Prostate gland (tissue), 2 donors: ENCODE measurements at places on chromosomes 4 and X. TPM values are rescaled to one million over a fixed set of nuclear protein-coding genes. Genes with fewer than 3 reads are reported as not detected.

The CT45A2 gene
- not detected for total RNA-seq

The UGT2B10 gene
- not detected for total RNA-seq

The EDA gene
- total RNA-seq, result 10.1 TPM

The NLGN3 gene
- total RNA-seq, result 1.4 TPM

The TCEAL5 gene
- not detected for total RNA-seq

The MFAP3L gene
- total RNA-seq, result 32.2 TPM

The UCHL1 gene
- total RNA-seq, result 61.5 TPM

The SCD5 gene
- total RNA-seq, result 24.0 TPM
